NCI-H2171 (cell line): ENCODE measurements at places on chromosomes 5 and 9.

- no peak for DNase-seq
Measured at GRCh38 chr9:70573308-70573707, 158.9 kb upstream of the KLF9 start.

DNA sequence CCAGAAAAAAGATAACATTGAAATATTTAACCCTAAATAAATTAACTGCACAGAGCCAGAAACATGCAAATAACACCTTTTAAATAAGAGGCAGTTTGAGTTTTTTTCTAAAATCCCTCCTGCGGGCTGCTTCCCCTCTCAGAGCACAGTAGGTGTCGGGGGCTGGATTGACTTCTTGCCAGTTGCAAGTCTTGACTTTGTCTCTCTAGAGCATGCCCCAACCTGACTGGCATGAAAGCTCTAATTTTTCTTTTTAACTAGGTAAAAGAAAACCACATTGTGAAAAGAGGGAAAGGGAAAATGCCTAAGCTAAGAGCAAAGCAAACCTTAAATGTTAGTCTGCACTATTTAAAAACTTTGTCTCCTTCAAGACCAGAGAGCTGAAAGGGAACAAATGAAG is 46.4 kb upstream of the DNAH5 start:
- peak; percentile 4 for DNase-seq

DNA sequence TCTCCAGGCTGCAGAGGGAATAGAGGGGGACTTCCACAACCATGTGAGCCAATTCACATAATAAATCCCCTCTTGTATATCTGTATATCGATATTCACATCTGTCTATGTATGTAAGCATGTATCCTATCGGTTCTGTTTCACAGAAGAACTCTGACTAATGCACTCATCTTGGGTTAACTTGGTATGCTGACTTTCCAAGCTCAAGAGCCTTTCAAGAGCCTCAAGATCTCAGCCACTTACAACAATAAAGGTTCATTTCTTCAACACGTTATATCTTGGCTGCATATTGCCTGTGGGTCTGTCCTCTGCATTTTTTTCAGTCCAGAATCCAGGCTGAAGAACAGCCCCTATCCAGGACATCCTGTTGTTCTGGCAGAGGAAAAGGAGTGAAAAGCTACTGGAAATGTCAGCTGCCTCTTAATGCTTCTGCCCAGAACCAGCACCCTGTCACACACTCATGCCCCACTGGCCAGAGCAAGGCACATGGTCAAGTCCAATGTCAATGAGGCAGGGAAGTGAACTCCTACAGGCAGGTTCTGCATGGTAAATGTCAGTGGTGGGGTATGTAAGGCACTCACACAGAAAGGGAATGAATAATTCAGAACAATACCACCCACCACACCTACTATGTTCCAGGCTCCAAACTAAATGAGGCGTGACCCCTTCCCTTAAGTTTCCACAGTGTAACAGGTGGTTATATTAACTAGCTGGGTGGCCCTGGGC is 91.6 kb upstream of the ICE1 start:
- no peak for DNase-seq

DNA sequence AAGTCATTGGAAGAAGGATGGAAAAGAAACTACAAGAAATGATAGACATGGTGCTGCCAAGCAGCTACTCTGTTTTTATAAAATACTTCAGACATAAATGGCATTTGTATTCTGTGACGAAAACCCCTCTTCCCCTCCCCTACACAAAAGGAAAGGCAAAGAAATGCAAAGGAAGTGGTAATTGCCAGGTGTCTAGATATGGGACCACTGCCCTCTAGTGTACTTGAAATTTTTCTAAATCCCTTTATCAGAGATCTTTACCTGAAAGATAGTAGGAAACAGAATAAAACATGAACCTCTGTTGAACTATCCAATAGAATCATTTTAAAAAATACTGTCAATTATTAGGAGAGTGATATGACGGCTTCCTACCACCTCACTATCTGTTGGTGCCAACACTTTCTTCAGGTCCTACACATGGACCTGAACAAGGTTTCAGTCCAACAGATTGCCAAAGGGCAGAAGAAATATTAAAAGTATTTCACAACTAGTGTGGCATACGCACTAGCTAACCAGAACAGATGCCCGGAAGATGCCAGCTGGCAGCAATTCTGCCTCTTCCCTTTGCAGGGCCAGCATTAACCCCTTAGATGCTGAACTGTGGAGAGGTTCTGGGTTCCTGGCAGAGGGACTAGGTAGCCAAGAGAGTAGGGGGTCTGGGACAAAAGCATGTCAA is 104.1 kb downstream of the TSSK1B start:
- DNase-seq = peak; percentile 32

- DNase-seq = no peak
Measured at GRCh38 chr9:71120501-71121247, 747 bp downstream of the TRPM3 start.

DNA sequence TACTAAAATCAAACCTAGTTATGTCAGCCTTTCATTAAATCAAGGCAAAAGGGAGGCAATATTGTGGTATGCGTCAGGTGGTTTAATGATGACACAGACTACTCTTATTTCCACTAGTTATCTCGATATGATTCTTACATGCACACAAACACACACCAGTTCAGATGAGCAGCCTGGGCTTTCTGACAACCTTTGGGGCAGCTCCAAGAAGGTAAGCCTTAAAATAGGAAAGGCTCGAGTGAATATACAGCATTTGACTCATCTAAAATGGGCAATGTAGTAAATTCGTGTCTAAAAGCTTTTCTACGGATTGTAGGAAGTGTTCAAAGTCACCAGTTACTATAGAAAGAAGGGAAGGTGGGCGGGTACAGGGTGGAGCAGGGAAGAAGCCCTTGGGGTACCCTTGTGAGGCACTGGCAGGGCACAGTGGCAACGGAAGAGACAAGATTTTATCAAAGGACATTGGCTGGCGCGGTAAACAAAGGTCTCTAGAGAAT is 1.9 kb downstream of the ANKH start:
- DNase-seq = peak; percentile 66

GRCh38 chr9:16032799-16033198 is 480.0 kb downstream of the CCDC171 start:
- DNase-seq = no peak

GRCh38 chr9:98978231-98978681 is 34.5 kb downstream of the COL15A1 start:
- DNase-seq = peak; percentile 8

DNA sequence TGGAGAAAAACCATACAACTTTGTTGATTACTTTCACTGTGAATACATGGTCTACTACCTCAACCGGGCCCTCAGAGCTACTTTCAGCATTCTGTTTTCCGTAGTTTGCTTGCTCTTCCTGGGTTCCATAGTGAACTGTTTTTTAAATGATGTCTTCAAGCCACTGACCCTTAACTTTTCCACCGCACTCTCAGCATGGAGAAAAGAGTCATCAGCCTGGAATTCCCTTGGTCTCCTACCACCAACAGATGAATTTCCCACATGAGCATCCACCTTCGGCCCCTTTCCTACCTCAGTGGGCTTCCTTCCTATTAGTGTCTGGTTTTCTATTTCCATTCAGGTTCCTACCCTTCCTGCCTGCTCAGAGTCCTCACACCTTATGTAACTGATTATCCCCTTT is 135.9 kb upstream of the ADAMTSL1 start:
- DNase-seq = no peak

GRCh38 chr9:125682340-125682739 is 24.7 kb downstream of the MAPKAP1 start:
- DNase-seq = no peak

DNA sequence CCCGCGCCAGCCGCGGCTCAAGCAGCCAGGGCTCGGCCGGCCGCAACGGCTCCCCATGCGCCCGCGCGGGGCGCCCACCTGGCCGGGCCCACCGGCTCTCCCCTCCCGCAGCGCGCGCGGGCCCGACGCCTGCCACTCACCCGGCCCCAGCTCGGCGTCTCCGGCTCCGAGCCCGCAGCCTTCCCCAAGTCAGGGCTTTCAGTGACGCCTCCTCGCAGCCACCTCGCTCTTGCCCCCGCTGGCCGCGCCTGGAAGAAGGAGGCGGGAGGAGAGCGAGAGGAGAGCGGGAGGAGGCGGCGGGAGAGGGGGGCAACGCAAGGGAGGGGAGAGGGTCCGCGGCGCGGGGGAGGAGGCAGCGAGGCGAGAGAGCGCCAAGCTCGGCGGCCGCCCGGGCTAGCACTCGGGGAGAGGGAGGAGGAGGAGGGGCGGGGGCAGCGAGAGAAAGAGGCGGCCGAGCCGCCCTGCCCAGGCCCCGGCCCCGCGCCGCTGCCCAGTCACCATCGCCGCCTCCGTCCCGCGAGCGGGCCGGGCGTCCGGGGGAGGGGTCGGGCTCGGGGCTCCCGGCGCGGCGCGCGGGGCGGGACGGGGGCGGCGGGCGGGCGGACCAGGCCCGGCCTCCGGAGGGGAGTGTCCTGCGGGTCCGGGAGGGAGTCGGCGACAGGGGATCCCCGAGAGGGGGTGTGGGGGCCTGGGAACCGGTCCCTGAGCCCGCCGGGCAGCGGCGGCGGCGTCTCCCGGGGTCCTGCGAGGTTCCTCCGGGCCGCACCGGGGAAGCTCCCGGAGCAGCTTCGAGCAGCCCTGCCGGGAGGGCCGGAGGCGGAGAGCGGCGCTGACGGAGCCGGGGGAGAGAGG is at the start of gene LHFPL2:
TSS of gene LHFPL2 (minus strand) at position 414 of the 852 bp plus-strand sequence. CDS start 138,559 bp downstream, outside the sequence.
- DNase-seq = peak; percentile 18

GRCh38 chr5:178622679-178623247 is 4.1 kb downstream of the CLK4 start:
- DNase-seq = no peak

GRCh38 chr5:164098531-164098930 is 593.1 kb downstream of the MAT2B start:
- DNase-seq = no peak

- DNase-seq = no peak
Measured at GRCh38 chr5:33438996-33439395, 1.8 kb upstream of the TARS1 start.

DNA sequence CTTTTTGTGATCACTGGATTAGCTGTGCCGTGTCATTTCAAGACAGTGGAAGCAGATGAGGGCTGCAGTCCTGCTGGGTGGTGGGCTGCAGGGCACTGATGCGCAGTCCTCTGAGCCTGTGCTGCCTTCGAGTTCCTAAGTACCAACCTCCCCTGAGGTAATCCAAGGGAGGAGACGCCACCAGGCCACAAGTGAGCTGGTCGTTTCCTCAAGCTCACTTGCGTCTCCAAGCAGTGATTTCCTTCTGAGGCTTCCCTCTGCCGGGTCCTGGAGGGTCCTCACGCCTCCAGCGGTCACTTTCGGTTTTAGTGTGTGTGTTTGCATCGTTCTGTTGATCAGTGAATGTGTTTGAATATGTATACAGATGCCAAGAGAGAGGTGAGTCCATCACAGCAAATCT is 115.7 kb downstream of the TRIO start:
- DNase-seq = no peak

GRCh38 chr5:138903130-138903775 is 28.1 kb upstream of the LRRTM2 start:
- DNase-seq = no peak

DNA sequence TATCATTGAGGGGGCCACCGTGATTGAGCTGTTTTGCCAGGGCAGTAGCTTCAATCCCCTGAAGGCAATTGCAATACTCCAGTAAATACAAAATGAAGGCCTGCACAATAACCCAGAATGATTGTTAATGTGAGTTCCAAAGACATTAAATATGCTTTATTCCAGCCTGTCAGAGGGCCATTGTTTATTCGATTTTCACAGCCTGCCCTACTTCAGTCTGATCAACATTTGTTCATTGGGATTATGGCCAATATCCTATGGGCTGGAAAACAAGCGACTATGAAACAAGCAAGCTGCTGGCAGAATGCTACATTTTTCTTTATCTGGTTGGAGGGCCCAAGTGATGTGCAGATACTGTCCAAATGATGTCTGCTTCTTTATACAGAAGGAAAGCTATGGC is 543.1 kb downstream of the TLE1 start:
- no peak for DNase-seq

DNA sequence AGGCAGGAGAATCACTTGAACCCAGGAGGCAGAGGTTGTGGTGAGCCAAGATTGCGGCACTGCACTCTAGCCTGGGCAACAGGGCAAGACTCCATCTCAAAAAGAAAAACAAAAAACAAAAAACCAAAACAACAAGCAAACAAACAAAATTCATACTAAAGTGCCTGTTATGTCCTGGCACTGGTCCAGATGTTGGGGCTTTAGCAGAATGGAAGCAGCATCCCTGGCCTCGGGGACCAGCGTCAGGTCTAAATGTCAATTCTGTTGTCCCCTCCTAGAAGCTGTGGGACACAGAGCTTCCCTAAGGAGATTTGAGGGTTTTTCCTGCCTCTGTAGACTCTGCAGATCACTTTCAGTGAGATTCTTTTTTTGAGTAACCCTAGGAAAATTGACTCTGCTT is 26.2 kb downstream of the PPARGC1B start:
- no peak for DNase-seq

DNA sequence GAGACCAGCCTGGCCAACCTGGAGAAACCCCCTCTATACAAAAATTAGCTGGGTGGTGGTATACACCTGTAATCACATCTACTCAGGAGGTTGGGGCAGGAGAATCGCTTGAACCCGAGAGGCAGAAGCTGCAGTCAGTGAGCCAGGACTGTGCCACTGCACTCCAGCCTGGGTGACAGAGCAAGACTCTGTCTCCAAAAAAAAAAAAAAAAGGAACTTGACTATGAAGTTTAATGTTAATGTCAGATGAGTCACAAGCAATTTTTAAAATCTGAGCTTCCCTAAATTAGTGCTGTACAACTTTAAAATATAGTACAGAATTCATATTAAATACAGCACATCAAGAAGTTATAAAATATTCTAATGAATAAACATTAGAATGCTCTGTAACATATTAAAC is 1.5 kb downstream of the MEIKIN start:
- DNase-seq = no peak

GRCh38 chr9:13160051-13160450 is 119.4 kb downstream of the MPDZ start:
- DNase-seq = no peak

DNA sequence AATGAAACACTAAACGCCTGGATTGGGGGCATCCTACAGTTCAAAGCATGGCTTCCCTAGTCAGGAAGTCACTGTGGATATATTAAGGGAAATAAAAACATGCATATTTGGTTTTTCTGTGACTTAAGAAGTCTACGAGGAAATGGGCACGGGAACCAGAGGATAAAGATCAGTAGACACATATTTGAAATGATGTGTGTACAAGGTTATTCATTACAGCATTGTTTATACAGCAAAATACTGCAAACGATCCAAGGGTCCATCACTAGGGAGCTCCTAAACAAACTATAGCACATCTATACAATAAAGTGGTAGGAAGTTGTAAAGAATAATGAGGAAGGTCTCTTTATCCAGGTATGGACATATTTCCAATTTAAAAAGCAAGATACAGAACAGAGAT is 71.8 kb downstream of the EFNA5 start:
- no peak for DNase-seq

DNA sequence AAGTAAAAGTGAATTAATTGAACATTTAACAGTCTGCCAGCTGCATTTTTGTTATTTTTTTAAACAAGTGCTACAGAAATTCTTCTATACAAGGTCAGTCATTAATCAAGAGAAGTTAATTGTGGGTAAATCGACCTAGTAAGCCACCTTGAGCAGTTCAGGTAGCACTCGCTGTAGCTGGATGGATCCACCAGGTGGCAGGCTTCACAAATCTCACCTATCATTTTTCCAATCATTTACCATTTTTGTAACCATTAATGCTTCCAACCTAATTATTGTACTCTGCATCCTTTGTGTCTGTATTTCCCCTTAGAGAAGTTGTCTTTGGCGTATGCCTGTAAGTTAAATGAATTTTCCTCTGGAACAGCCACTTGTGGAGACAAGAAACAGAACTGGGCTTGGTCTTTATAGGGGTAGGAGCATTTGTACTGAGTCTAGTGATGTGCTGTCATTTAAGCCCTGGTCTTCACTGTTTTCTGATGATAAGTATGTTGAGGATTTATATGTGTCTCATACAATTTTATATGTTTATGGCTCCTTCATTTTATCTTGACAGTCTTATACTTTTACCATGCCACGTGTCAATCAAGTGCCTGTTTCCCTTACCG is 39.5 kb downstream of the CD180 start:
- DNase-seq = no peak
